ENCODE measurements at places on chromosomes 5 and 9.
A peak's percentile ranks its signal among the peaks of the same experiment; 100 is the strongest.

DNA sequence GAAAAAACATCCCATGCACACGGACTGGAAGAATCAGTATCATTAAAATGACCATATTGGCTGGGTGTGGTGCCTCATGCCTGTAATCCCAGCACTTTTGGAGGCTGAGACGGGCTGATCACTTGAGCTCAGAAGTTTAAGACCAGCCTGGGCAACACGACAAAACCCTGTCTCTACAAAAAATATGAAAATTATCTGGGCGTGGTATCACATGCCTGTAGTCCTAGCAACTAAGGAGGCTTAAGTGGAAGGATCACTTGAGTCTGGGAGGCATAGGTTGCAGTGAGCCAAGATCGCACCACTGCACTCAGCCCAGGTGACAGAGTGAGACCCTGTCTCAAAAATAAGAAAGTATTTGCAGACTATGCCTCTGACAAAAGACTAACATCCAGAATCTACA, 68.4 kb downstream of the TTC39B start:
- no peak for DNase-seq

- no peak for DNase-seq
Measured at GRCh38 chr5:109649318-109649717, 40.4 kb upstream of the MAN2A1 start.

- DNase-seq = peak; percentile 25
Measured at GRCh38 chr5:61673007-61673735, 341.1 kb downstream of the ZSWIM6 start.

GRCh38 chr9:115213818-115214334, 95.9 kb upstream of the TNC start:
- DNase-seq = peak; percentile 31

- DNase-seq = no peak
Measured at GRCh38 chr9:3330792-3331420, 194.9 kb downstream of the RFX3 start.

DNA sequence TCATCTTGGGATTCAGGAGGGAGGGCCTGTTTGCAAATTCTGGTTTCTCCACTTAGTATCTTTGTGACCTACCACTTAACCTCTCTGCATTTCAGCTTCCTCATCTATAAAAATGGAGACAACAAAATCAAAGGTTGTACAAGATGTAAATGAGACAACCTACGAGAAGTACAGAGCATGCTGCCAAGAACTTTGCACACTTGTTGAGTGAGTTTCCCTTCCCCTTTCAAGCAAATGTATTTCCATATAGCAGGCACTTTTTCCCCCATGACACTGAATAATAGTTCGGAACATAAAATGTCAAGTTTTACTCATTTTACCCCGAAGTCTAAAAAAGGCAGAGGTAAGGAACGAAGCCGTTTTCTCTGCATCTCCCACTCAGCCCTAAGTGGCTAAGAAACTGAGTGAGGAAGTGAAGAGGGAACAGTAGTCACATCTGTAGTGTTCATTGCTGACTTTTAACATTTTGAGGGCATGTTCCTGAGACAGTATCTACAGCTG, 159.0 kb downstream of the TLE1 start:
- no peak for DNase-seq

GRCh38 chr9:42396318-42396717, 212.9 kb downstream of the SPATA31A6 start:
- DNase-seq = no peak

- no peak for DNase-seq
Measured at GRCh38 chr5:132464156-132464939, 26.2 kb downstream of the IRF1 start.

GRCh38 chr5:128384068-128384467, 154.0 kb downstream of the FBN2 start:
- no peak for DNase-seq

GRCh38 chr5:87151547-87151946, 116.1 kb upstream of the RASA1 start:
- DNase-seq = no peak

DNA sequence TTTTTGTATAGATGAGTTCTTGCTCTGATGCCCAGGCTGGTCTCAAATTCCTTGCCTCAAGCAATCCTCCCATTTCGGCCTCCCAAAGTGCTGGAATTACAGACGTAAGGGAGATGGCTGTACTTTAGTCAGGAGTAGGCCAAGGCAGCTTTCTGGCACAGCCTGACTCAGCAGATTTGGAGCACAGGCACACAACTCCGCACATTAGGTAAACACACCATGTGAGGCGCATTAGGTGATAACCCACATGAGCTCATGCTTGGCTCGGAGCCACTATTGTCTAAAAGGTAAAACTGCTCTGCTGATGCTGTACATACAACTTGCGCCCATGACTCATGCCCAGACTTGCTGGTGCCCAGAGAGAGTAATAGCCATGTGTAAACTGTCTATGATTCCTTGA, 1157.9 kb downstream of the TAF11L14 start:
- DNase-seq = peak; percentile 32

DNA sequence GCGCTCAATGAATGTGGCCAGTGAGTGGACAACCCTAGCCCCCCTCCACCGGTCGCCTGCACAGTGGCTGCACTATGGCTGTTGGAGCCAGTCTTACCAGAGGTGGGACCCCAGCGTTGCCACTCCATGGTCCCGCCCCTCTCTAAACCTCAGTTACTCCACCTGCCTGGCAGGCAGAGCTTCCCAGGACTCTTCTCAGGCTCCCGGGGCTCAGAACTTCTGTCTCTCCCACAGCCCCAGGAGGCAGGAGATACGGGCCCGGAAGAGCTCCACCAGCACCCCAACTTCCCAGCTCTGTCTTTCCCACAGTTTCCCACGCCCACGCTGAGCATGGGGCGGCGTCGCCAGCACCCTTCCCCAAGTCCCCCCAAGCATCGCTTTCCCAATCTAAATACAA, 975 bp downstream of the RASGEF1C start:
- DNase-seq = no peak

DNA sequence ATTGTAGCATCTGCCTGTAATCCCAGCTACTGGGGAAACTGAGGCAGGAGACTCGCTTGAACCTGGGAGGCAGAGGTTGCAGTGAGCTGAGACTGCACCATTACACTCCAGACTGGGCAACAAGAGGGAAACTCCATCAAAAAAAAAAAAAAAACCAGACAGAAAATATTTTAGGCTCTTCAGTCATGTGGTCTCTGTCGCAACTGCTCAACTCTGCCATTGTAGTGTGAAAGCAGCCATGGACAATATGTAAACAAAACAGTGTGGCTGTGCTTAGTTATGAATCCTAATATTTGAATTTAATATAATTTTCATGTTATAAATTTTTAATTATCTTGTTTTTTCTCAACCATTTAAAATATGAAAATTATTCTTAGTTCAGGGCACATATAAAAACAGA, 38.4 kb downstream of the ZFAND5 start:
- no peak for DNase-seq

DNA sequence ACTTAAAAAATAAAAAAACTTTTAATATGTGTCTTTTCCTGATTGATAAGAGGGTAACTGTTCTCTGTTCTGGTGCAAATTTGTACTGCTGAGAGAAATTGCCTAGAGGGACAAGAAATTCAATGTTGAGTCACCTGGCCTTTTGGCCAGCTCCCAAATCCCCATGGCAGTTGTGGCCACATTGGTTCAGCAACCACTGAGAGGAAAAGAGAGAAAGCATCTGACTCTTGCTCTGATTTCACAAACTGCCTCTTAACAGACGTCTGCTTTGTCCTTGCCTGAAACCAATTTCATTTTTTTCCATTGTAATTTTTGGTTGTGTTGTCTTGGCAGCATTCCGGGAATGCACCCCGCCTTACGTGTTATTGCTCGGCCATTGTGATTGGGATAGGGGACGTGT, 42.4 kb downstream of the NTRK2 start:
- DNase-seq = no peak

- no peak for DNase-seq
Measured at GRCh38 chr9:94948567-94949235, 222.2 kb downstream of the AOPEP start.

GRCh38 chr5:81853030-81853357, 102.1 kb upstream of the SSBP2 start:
- no peak for DNase-seq

DNA sequence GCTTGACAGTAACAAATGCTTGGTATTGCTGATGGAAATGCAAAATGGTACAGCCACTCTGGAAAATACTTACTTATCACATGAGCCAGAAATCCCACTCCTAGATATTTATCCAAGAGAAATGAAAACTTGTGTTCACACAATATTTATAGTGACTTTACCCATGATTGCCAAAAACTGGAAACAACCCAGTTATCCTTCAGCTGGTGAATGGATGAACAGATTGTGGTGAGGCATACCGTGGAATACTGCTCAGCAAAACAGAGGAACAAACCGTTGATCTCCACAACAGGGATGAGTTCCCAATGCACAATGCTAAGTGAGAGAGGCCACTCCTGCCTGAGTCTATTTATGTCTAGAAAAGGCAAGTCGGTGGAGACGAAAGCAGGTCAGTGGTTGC, 40.5 kb upstream of the LRRC14B start:
- no peak for DNase-seq

GRCh38 chr5:15521381-15522186, 21.6 kb downstream of the FBXL7 start:
- DNase-seq = no peak

GRCh38 chr9:82161876-82162275, 173.3 kb downstream of the SPATA31D1 start:
- no peak for DNase-seq

All from NCI-H2029 (cell line).